ENCODE measurements at places on chromosomes 16 and 17.

DNA sequence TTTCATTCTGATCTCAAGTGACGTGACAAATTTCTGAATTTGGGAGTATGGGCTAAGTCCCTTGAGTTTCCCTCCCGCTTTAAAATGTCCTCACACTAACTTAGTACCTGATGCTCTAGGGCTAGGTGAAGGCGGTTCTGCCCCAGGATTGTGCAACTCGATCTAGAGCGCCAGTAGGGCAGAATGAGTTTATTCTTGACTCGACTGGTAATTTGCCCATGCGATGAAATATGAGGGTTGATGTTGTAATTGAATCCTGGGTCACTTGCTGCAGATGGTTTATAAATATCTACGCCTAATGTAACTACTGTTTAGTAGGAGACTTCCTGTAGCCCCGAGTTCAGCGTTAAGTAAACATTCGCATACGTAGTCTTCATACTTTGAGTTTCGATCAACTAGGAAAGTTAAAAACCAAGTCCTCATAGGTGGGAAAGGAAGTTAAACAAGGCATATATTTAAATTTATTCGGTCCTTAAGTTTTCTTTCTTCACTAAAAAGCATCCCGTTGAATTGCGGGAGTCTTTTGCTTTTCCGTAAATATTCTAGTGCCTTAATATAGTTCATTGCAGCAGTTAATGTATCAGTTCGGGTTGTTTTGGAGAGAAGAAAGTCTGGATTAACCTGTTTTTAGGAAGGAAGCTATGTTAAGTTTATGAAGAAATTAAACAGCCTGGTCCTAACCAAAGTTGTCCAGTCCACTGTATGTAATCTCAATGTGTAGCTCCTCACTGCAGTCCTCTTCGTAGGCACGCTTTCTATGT is 1.6 kb downstream of the CTCF start:
- DNase-seq, result peak; percentile 67

DNA sequence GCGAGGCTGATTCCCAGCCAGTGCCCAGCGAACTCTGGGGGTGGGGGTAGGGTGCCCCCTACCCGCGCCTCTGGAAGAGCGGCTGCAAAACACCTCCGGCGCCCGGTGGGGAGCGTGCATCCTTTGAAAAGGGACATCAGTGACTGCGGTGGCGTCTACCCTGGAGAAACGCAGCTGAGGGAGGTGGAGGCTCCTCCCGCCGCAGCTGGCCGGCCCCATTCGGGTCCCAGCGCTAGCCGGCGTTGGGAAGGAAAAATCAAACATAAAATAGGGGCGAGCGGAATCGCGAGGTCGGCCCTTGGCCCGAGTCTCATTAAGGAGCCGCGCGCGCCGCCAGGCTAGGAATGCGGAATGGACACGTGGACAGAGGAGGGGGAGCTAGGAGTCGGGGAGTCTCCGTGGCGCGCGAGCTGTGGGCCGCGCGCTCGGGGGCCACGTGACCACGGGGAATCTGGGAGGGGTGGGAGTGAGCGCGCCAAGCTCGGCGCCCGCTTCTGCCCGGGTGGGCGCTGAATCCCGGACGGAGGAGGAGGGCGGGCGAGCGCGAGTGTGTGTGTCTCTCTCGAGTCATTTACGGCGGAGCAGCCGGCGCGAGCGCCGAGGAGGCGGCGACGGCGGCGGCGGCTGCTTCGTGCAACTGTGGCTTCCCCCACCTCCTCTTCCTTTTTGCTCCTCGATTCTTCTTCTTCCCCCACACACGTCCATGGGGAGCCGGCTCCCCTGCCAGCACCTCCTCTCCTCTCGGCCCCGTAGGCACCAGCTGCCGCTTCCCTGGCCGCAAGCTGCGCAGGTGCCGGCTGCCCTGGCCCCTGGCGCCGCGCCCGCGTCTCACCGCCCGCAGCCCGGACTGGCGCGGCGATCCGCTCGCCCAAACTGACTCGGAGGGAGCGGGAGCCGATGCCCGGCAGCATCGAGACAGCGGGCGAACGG is at the start of gene TMEM132E:
TSS of gene TMEM132E (plus strand) at position 566 of the 930 bp plus-strand sequence. CDS start 1,495 bp downstream, outside the sequence.
- peak; percentile 49 for DNase-seq

DNA sequence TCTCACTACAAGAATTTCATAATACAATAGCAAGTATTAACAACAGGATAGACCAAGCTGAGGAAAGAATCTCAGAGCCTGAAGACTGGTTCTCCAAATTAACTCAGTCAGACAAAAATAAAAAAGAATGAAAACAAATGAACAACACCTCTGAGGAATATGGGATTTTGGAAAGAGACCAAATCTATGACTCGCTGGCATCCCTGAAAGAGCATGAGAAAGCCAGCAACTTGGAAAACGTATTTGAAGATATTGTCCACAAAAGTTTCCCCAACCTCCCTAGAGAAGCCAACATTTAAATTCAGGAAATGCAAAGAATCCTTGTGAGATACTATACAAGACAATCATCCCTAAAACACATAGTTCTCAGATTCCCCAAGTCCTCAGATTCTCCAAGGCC is 20.9 kb downstream of the NLRP1 start:
- no peak for DNase-seq

GRCh38 chr17:75812096-75813013 is 27.7 kb downstream of the UNK start:
- no peak for DNase-seq

- DNase-seq, result no peak
Observed at GRCh38 chr17:16398270-16399267, 16.8 kb upstream of the TRPV2 start.

GRCh38 chr16:11597235-11598095 is 10.7 kb upstream of the LITAF start:
- no peak for DNase-seq

- DNase-seq, result no peak
Observed at GRCh38 chr17:56870081-56870651, 36.2 kb downstream of the DGKE start.

DNA sequence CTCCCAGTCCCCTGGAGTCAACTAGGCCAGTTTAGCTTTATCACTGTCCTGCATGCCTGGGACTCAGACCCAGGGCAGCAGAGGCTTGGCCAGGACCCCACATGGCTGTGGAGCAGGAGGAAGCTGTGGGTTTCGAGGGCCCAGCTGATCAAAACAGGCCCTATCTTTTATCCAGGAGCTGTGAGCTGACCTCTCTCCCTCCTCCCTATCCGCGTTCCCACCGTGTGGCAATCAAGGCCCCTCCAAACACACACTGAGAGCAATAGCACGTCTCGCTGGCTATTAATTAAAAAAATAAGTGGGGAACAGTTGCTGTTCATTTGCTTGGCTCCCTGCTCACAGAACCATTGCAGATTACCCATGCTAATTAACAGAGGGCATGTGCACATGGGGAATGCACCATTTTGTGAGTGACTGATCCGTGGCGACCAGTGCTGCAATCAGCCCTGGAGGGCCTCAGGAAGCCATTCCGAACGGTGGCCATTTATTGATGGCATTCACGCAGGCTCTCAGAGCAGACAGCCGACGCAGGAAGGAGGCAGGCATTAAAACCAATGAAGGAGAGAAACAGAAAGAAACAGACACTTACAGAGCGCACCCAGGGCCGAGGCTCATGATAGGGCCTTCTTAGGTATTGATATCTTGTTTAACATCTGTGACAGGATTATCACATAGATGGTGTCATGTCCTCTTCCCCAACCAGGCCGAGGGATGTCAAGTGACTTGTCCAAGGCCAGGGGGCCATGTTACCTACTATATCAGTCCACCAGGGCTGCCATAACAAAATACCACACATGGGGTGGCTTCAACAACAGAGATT is 157.1 kb downstream of the KATNIP start:
- no peak for DNase-seq

DNA sequence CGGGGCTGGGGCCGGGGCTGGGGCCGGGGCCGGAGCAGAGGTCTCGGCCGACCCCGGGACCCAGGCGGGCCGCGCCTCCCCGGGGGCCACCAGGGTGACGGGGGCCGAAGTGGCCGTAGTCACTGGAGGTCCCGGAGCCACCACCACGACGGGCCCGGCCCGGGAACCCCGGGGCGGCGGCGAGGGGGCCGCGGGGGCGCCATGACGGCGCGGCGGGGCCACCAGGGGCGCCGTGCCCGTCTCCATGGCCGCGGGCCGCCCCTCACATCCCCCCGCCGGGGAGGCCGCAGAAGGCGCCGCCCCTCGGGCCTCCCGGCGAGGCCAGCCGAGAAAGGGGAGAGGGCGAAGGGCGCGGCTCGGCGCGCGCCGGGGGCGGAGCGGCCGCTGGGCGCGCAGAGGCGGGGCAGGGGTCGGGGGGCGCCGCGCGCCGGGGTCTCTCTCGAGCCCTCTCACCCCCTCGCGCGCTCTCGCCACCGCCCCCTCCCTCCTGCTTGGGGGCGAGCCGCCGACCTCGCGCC is 297 bp downstream of the TBC1D10B start:
- no peak for DNase-seq

GRCh38 chr17:37772982-37773381 is 28.1 kb upstream of the HNF1B start:
- DNase-seq, result no peak

DNA sequence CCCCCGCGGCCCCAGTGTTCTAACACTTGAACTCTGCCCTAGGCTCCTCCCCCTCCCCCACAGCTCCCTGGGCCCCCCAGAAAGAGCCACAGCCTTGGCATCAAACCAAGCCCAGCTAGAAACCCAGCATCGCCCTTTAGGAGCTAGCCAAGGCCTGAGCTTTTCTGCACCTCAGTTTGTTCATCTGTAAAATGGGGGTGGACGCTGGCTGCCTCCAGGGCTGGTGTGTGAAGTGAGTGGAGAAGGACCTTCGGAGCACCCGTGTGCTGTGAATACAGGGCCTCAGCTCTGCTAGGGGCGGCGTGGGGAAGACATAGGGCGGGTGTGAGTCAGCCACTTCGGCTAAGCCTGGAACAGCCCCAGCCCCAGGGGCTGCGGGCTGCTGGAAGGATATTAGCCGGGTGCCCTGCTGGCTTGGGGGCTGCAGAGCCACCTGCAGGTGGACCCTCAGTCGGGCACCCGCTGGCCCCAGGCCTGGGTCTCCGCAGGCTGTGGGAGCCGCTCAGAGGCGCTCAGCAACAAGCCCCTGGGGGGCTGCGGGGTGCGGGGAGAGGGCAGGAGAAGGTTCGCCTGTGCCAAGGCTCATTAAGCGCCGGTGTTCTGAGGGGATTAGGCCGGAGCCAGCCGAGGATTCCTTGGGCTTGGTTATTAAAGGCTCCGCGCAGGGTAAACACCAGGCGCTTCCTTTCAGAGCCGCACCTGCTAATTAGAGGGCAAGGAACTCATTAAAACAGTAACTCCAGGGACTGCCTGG is 217.0 kb upstream of the CIBAR2 start:
- no peak for DNase-seq

GRCh38 chr17:41334385-41335305 is 16.0 kb downstream of the KRT33A start:
- DNase-seq, result no peak

DNA sequence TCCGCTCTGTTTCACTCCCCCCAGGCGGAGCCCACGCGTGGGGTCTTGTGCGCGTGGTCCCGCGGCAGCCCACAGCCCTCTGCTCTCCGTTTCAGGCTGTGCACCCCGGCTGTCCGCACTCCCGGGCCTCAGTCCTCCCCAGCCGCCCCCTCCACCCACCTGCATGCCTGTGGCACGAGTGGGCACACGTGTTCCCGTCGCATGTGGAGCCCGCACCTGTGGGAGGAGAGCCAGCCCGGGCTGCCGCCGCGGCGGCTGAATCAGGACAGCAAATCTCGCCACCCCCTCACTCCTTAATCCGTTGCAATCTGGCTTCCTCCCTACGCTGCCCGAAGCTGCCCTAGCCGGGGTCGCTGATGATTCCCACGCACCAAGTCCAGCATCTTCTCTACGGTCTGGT is 69.9 kb upstream of the GRIN2A start:
- DNase-seq, result no peak

DNA sequence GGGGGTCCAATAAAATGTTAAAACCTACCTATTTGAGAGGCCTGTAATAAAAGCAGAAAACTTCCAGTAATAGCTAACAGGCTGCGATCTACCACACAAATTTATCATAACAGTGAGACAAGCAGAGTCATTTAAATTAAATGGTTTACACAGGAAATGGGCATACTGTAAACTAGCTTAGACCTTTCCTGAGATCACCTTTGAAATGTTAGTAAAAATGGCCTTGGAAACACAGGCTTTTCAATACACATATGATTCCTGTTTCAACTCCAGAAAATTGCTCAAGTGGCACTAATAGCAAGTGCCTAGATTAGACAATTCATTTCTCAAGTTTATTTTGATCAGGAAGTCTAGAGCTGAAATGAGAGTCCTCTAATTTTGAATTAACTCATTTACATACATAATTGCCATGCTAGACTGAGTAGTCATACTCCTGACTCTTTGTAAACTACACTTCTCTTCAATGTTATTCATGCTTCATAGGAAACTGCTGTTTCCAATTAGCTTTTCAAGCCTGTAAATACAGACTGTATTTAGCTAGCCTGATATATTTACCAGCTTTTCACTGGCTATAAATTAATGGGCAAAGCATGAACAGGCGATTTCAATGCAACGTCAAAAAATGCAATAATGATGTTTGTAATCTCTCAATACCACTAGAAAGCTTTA is 43.3 kb downstream of the PARN start:
- no peak for DNase-seq

- no peak for DNase-seq
Observed at GRCh38 chr16:27232061-27232900, 29.0 kb downstream of the KDM8 start.

DNA sequence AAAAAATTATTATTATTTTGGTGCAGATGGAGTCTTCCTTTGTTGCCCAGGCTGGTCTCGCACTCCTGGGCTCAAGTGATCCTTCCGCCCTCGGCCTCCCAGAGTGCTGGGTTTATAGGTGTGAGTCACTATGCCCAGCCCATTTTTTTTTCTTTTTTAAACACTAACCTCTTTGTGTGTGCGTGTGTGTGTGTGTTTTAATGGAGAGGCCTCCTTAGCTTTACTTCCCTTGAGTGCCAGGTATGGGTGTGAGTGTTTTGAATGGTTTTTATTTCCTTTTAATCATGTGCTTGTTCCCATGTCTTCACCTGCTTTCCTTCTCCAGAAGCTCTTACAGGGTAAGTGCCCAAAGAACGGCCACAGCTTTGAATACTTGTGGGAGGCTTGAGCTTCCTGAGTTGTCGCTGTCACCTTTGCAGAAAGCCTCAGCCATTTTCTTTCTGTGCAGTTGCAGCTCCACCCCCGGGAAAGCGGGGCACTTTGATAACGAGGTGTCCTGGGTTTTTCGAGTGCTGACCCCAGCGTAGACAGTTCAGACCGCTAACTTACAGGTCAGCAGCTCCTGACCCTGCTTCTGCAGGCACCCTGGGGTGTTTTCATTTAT is 22.6 kb downstream of the AKAP1 start:
- DNase-seq, result peak; percentile 45

Measured in right lung (tissue), 10 donors.